ENCODE measurements at places on chromosomes 11 and 22.

DNA sequence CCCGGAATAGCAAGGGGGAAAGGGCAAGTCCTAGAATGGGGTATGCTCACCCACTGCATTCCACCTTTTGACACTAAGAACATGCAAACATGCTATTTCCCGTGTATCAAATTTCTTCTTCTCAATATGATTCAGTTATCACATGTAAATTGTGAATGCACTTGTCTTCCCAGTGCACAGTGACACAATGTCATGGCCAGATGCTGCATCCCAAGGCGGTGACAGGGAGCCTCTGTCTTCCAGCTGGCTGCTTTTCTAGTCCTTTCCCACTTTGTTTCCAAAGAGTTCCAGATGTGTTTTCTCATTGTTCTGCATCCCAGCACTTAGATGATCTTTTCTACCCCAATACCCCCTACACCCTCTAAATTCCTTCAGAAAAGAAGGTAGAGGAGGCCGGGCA is 12.4 kb downstream of the SLC25A18 start:
- H3K4me3 ChIP-seq = no peak overlapping the region
- no peak overlapping the region for H3K27ac ChIP-seq
- H3K4me1 ChIP-seq = no peaks in the 10 kb centered on the region
- no peaks in the 10 kb centered on the region for H3K36me3 ChIP-seq

DNA sequence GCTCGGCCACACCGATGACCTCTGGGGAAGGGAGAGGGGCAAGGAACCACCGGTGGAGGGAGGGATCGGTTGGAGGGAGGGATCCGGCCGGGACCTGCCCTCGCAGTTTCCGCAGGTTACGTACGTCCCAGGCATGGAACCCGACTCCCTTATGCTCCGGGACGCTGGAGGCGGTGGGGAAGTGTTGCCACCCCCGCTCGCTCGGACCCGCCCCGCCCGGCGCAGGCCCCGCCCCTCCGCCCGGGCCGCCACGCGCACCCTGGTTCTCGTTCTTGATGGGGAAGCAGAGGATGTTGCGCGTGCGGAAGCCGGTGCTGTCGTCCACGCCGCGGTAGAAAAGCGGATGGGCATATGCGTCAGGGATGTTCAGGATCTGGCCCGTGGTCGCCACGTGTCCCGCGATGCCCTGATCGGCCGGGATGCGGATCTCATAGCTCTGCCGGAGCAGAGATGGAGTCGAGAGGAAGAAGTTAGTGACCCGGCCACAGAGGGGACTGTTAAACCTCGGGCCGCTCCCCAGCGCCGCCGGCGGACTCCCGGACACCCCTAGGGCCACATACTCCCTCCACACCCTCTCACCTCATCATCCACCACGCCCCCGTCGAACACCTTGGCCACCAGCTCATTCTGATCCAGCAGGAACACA is 89.8 kb downstream of the PDE2A start:
- DNase-seq = no peak
- no peak overlapping the region for H3K4me3 ChIP-seq
- no peaks in the 10 kb centered on the region for H3K36me3 ChIP-seq
- H3K27ac ChIP-seq = no peak overlapping the region

DNA sequence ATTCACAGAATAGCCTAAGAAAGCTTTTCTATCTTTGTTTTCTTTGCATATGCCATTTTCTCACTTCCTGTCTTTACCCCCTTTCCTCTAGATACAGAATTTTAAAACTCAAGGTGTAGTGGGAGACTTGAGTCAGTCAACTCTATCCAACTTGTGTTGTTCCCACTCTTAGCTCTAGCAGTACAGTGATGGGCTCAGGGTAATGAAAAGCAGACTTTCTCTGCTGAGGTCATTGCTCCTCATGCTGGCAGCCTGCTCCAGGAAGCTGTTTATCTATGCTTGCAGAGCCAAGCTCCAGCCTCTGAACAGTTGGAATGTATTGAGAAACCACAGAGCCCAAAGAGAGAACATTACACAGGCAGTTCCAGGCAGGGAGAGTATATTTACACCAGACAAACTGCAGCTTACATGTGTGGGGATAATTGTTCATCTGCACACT is 68.1 kb downstream of the CSTPP1 start:
- no peak overlapping the region for H3K4me3 ChIP-seq
- no peak overlapping the region for H3K27ac ChIP-seq
- H3K36me3 ChIP-seq = no peaks in the 10 kb centered on the region
- peaks cover 9% of the 10 kb centered on the region for H3K4me1 ChIP-seq
- DNase-seq = peak; percentile 19

DNA sequence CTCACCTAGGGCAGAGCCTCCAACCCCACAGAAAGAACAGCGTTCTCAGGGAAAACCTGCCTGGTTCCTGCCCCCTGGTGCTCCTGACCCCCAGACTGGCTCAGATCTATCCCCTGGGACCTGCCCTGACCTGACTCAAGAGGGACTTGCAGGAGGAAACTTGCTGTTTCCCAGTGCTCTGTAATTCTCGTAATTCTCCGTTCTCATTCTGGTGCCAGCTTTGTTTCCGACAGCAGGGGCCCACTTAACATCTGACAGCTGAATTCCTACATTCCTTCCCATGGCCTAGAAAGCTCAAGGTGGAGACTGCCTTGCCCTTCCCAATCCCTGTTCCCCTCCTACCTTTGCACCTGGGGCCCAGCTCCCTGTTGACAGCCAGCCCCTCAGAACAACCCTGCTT is 12.5 kb upstream of the CSF2RB start:
- no peaks in the 10 kb centered on the region for H3K36me3 ChIP-seq
- no peak overlapping the region for H3K27ac ChIP-seq
- H3K27me3 ChIP-seq = peaks cover 9% of the 10 kb centered on the region
- DNase-seq = no peak
- no peak overlapping the region for H3K4me3 ChIP-seq

GRCh38 chr11:83725728-83726127 is 439.6 kb upstream of the CCDC90B start:
- H3K27me3 ChIP-seq = peaks cover 14% of the 10 kb centered on the region
- no peak overlapping the region for H3K4me3 ChIP-seq
- no peak overlapping the region for H3K27ac ChIP-seq
- H3K36me3 ChIP-seq = no peaks in the 10 kb centered on the region
